ENCODE measurements at places on chromosomes 11 and 22. TPM values are rescaled to one million over a fixed set of nuclear protein-coding genes. Genes with fewer than 3 reads are reported as not detected.

TCN2 gene
- 1.7 TPM for polyA plus RNA-seq

DNA sequence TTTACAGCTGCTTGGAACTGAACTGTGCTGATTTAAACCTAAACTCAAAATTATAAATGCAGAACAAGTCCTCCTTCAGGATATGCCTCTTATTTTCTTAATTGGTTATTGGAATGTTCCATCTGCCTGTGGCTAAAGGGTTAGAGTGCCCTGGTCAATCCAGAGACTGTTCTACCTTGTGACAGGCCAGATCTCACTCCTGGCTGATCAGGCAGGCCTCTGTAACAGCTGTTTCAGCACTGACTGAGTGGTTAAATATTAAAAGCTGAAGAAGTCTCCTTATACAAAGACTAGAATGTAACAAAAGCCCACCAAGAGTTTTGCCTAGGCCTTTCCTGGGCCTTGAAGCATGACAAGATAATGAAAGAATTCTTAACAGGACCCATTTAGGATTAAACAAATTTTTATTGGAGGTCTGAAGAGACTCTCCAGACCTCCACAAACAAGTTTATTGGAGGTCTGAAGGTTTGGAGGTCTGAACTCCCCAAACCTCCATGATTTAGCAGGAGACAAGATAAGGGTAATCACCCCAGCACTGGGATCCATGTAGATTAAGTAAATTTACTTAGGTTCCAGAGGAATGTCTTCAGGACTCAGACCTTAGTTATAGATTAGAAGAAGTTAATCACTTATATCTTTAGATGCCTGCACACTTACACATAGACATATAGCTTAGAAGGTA is 35.8 kb downstream of the TMPRSS5 start:
- peaks cover 2% of the 10 kb centered on the region for H3K27me3 ChIP-seq
- H3K4me3 ChIP-seq = no peak overlapping the region
- no peak overlapping the region for H3K27ac ChIP-seq

MYOD1 gene
- not detected for polyA plus RNA-seq

TPCN2 gene
- polyA plus RNA-seq = 5.9 TPM

- no peak for DNase-seq
- H3K4me3 ChIP-seq = no peak overlapping the region
- H3K27me3 ChIP-seq = no peaks in the 10 kb centered on the region
- H3K4me1 ChIP-seq = peaks cover 9% of the 10 kb centered on the region
Observed at GRCh38 chr22:47065756-47066615, 303.5 kb downstream of the TBC1D22A start.

DNA sequence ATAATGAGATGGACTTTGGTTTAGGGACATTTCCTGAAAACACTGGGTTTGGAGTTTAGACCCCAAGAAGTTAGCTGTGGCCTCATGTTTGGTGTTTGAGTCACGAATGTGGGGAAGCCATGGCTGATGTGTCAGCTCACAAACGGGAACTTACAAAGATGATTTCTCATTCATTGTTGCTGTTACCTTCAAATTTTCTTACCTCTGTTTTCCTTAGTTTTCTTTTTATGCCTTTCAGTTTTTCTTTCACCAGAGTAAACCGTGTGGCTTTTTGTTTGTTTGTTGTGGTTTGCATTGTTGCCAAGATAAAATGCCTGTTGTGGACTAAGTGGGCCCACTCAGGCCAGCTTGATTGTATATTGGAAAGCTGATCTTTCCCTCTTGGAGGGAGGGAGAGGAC is 89.1 kb downstream of the SWAP70 start:
- DNase-seq = no peak
- peaks cover 18% of the 10 kb centered on the region for H3K4me1 ChIP-seq
- peaks cover 2% of the 10 kb centered on the region for H3K36me3 ChIP-seq
- H3K4me3 ChIP-seq = no peak overlapping the region
- H3K27me3 ChIP-seq = no peaks in the 10 kb centered on the region
- no peak overlapping the region for H3K27ac ChIP-seq

DNA sequence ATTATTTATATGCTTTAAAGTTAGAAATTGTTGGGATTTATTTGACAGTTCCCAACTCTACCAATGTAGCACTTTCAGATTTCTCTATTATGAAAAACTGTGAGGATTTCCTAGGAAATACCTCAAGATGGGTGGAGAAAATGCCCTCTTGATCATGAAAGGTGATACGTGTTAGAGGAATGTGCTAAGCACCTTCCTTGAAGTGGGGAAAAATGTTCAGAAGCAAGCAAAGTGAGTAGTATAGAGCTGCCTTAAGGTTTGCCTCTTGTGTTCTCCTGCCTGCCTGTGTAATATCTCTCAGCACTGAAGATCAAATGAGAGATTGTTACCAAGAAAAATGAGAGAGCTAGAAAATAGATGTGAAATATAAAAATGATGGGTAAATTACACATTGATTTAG is 58.2 kb downstream of the YAP1 start:
- H3K27me3 ChIP-seq = peaks cover 2% of the 10 kb centered on the region
- H3K27ac ChIP-seq = no peak overlapping the region
- H3K4me1 ChIP-seq = no peaks in the 10 kb centered on the region
- no peak for DNase-seq
- no peak overlapping the region for H3K4me3 ChIP-seq

GRCh38 chr22:25382762-25383161 is 163.3 kb downstream of the CRYBB2 start:
- peaks cover 5% of the 10 kb centered on the region for H3K36me3 ChIP-seq
- H3K27me3 ChIP-seq = no peaks in the 10 kb centered on the region
- no peak for DNase-seq
- H3K27ac ChIP-seq = no peak overlapping the region
- peaks cover 12% of the 10 kb centered on the region for H3K4me1 ChIP-seq

DNA sequence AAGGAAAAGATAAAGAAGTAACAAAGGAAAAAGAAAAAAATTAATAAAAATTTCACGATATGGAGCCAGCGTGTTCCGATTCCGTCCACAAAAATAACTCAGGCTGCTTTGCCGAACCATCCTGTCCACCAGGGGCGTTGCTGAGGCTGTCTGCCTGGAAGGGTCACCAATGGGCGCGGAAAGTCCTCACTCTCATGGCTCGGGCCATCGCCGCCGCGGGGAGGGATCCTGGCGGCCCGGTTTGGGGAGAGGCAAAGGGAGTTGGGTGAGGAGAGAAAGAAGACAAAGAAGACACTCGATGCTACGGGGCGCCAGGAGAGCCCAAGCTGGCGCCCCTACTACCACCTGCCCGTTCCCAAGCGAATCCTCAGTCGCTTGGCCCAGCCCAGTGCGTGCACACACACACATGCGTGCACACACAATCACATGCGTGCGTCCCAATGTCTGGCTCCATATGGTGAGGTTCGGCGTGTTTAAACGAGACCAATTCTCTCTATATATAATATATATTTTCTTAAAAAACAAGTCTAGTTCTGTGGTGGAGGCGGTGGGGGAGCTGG is 5.6 kb upstream of the PYGM start:
- H3K36me3 ChIP-seq = peaks cover 69% of the 10 kb centered on the region

- H3K27me3 ChIP-seq = no peaks in the 10 kb centered on the region
- peaks cover 49% of the 10 kb centered on the region for H3K36me3 ChIP-seq
- DNase-seq = no peak
- H3K4me3 ChIP-seq = no peak overlapping the region
- H3K27ac ChIP-seq = no peak overlapping the region
- no peaks in the 10 kb centered on the region for H3K4me1 ChIP-seq
Observed at GRCh38 chr22:23289130-23289503, 108.8 kb downstream of the BCR start.

MMP12 gene
- polyA plus RNA-seq = not detected

DNA sequence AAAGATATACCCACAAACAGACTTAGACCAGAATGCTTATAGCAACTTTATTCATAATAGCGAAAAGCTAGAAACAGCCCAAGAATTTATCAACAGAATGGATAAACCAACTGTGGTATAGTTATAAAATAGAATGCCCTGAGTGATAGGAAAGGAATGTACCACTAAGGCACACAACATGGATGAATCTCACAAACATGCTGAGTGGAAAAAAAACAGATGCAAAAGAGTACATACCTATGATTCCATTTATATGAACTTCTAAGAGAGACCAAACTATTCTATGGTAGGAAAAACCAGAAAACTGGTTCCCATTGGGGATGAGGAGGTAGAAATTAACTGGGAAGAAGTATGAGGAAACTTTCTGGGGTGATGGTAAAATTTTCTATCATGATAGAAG is 40.4 kb upstream of the GRIK4 start:
- no peak overlapping the region for H3K4me3 ChIP-seq
- H3K27ac ChIP-seq = no peak overlapping the region
- H3K36me3 ChIP-seq = peaks cover 25% of the 10 kb centered on the region

DNA sequence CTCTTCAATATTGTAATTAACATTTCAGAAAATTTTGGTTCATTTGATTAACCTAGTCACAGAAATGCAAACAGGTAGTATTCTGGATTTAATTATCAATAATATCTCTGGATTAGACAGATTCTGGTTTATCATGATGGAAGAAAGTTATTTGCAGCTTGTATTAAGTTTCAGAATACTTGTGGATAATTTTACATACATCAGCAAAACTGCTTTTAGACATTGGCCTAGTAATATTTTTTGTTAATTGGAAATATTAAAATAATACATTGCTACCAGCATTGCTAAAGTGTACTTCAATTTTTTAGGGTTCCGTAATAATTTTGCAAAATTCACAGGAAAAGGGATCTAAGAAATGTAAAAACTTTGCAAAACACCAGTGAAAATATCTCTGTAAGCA is 3.8 kb upstream of the OR5D14 start:
- H3K27ac ChIP-seq = no peak overlapping the region
- H3K36me3 ChIP-seq = no peaks in the 10 kb centered on the region
- no peak for DNase-seq
- no peaks in the 10 kb centered on the region for H3K4me1 ChIP-seq
- H3K27me3 ChIP-seq = no peaks in the 10 kb centered on the region

DNA sequence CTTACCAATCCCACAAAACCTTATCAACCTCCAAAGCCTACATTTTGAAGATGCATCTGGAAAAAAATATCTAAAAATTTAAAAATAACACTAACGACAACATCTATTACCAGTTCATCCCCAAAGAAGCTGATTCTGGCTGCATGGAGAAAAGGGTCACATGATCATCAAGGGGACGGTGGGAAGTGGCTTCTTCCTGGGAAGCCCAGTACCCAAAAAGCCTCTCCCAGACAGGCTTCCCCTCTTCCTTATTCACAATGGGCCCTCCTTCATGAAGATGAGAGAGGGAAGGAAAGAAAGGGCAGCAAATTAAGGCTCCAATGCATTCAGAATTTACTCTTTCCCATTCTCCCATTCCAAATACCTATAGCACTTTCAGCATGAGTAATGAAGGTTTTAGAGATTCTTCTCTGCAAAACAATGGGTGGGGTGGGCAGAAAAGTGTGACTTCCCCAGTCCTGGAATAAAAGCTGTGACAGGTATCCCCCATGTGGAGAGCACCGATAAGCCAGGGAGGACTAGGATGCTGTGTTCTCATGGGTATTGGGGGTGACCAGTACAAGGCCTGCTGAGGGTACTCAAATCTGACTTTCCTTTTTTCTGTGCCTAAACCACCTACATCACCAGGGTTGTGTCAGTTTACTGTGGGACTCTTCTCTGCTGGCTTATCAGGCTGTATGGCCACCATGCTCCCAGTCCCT is 88.2 kb downstream of the SIK3 start:
- DNase-seq = no peak
- no peaks in the 10 kb centered on the region for H3K27me3 ChIP-seq
- no peak overlapping the region for H3K4me3 ChIP-seq
- H3K4me1 ChIP-seq = no peaks in the 10 kb centered on the region
- no peaks in the 10 kb centered on the region for H3K36me3 ChIP-seq
- no peak overlapping the region for H3K27ac ChIP-seq

- H3K27me3 ChIP-seq = no peaks in the 10 kb centered on the region
- H3K4me1 ChIP-seq = no peaks in the 10 kb centered on the region
- no peak overlapping the region for H3K4me3 ChIP-seq
Observed at GRCh38 chr11:6968816-6969215, 42.6 kb downstream of the ZNF215 start.

BIK gene
- polyA plus RNA-seq = 4.7 TPM

GAS2 gene
- polyA plus RNA-seq = 4.7 TPM

BRSK2 gene
- polyA plus RNA-seq = 0.07 TPM

SMCO4 gene
- 4.8 TPM for polyA plus RNA-seq

DNA sequence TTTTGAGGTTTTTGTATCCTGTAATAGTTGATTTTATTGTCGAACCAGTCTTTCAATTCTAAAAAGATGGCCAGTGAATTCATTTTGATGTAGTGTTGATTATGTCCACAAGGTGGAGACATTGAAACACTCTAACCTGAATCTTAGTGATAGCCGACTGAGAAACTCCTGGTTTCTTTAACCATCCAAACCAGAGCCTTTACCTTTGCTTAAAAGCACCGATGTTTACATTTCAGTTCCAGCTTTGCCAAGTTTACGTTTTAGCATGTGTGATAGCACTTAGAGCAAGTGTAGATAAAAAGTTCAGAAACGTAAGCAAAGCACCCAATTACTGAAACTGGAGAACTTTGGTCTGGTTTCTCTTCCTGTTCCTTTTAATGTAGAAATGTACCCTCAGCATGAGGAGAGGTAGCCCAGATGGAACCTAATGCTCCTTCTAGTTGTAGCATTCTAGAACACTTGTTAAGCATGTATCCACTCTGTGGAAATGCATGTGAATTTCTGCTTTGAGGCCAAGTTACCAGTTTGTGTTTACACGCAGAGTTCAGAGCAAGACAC is 208.6 kb downstream of the DBX1 start:
- peak overlapping the region; percentile 72 for H3K4me3 ChIP-seq
- no peaks in the 10 kb centered on the region for H3K4me1 ChIP-seq
- H3K27ac ChIP-seq = no peak overlapping the region
- peak; percentile 55 for DNase-seq
- no peaks in the 10 kb centered on the region for H3K27me3 ChIP-seq
- no peaks in the 10 kb centered on the region for H3K36me3 ChIP-seq

All from CD4-positive, CD25-positive, alpha-beta regulatory T cell (primary cell).